ENCODE measurements at places on chromosomes 2 and 18.
A peak's percentile ranks its signal among the peaks of the same experiment; 100 is the strongest.

- no peak for DNase-seq
These were observed 6.0 kb upstream of the ANKRD29 start for GRCh38 chr18:23668731-23669130.

DNA sequence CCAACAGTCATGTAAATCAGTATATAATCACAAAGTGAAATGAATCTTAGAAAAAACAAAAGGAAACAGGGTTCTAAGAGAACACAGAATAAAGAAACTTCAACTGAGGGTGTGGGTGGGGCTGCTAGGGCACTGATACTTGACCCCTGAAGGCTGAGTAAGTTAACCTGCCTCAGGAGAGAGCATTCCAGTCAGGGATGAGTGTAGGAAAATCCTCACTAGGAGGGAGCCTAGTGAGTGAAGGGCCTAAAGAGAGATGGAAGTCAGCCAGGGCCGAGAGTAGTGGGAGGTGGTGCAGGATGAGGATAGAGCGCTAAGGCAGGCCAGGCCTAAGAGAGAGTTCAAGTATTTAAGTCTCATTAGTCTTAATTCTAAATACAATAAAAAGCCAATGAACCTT, 342.6 kb downstream of the SATB2 start:
- no peak for DNase-seq

GRCh38 chr18:56382541-56382940, 255.9 kb downstream of the TXNL1 start:
- DNase-seq: no peak

DNA sequence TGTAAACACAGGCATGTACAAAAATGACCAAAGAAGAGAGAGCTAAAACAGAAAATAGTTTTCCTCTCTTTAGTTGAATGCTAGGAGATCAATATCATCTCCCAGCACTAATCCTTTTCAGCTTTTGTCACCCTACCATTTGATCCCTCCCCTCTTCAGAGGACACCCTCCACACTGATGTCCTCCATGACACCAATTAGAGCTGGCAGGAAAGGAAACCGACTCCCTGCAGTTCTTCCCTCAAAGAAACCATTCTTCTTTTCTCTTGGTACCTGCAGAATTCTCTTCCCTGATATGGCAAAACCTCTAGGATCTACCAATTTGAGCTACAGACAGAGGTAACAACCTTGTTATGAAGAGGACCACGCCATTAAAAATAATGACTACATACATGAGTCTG, 5.3 kb downstream of the EPB41L3 start:
- no peak for DNase-seq

DNA sequence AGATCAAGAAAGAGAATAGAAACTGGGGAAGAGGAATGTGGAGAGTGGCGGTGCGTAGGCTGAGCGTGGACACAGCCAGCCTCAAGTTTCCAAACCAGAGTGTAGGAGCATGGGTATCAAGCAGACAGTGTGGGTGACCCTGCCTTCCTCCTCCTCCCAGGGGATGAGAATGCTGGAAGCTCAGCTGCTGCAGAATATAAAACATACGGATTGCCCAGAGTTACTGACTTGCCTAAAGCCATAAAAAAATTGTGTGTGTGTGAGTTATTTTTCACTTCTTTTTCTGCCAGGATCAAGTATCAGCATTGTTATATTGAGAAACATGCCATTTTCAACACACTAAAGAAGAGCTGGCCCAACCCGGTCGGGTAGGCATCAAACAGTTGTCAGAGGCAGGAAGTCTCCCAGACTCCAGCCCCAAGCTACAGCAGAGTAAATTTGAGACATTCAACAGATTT, 333.3 kb upstream of the ACVR2A start:
- no peak for DNase-seq

DNA sequence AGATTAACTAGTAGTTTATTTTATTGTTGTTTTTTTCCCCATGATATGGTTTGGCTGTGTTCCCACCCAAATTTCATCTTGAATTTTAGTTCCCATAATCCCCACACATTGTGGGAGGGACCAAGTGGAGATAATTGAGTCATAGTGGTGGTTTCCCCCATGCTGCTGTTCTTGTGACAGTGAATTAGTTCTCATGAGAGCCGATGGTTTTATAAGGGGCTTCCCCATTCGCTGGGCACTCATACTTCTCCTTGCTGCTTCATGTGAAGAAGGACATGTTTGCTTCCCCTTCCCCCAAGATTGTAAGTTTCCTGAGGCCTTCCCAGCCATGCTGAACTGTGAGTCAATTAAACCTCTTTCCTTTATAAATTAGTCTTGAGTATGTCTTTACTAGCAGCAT, 36.5 kb downstream of the GALNT14 start:
- DNase-seq: no peak

GRCh38 chr2:226715347-226715990, 84.2 kb downstream of the IRS1 start:
- DNase-seq: no peak

- DNase-seq: no peak
These were observed 664 bp downstream of the CAMKMT start for GRCh38 chr2:44362207-44363015.

GRCh38 chr18:77000527-77000926, 132.1 kb downstream of the MBP start:
- DNase-seq: peak; percentile 11

GRCh38 chr18:54389143-54389505, 31.4 kb downstream of the C18orf54 start:
- no peak for DNase-seq

DNA sequence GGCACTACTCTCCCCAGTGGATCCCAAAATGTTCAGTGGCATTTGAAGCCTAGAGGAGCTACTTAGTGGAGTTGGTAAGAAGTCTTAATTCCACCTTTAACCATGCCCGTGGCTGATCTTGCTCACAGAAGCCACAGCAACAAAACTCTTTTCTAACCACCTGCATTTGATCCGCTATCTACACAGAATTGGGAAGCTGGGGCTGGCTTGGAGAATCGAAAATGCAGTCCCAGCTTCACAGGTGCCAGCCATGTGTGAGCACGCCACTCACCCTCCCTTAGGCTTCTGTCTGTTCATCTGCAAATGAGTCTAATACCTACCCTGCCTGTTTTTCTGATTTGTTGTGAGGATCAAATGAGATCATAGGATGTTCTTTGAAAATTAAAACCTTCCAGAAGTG, 182.6 kb downstream of the BCL11A start:
- DNase-seq: no peak

- no peak for DNase-seq
These were observed 12.0 kb upstream of the GALM start for GRCh38 chr2:38653715-38654527.

DNA sequence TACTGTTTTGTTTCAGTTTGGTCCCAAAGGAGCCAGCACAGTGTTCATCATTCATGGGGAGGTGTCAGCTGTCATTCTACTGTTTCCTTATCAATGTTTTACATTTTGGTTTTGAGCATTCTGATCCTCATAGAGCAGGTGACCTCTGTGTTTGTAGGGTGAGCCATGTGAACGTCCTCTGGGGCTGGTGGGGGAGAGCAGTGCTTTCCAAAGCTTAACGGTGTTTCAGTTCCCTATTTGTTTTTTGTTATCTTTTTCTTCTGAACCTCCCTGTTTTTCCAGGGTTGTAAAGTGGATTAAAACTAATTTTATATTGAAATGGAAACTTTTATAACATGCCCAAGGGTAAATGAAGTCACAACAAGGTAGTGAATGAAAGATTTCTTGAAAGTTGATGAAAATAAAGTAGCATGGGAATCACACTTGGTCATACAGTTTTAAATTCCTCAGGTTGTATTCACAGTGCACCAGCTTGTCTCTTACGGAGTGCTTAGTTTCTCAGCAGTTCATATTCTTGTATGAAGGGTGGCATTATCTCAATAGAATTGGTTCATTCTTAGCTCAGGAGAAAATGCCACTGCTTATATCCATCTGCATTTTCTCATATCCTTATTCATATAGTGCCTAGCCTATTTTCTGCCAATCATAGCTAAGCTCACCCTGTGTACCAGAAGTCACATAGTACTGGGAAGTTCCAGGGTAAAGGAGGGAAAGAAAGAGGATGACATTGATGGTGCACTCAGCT, 54.5 kb downstream of the MAP4K4 start:
- DNase-seq: no peak

DNA sequence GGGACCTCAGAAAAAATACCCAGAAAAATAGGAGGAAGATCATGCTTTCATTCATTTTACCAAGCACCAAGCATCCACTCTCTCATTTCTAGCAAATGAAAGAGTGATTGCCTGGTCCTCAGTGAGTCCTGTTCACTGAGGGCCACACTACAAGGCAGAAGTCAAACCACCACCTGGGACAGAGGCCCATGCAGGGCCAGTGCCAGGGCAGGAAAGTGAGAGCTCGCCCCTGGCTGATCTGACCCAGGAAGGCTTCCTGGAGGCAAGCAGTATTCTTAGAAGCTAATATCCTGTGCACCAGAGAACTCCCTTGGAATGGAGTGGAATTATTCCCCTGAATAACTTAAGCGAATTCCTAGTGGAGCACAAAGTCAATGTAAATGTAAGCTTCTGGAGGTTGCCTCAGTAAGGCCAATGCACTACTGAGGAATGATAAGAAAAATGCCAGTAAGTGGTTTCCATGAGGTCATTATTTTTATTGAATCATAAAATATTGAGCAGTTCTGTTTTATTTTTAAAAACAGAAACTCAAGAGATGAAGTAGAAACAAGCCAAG, 191.6 kb upstream of the ID2 start:
- DNase-seq: no peak

DNA sequence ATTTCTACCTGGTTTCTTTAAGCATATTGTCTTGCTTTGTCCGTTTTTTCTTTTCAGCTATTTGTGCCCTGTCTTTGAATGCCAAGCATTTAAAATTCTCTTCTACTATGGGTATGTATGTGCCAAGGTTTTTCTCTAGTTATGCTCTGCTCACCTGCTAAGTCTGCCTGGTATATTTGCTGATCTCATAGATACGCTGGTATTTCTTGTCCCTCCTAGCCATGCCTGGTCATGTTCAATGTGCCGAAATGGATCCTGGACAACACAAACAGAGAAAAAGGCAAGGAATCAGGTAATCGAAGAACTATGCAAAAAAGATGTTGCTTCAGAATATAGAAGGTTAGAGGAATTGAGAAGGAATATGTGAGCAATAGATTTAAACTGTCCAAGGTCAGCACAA, 14.9 kb upstream of the KDM3A start:
- DNase-seq: no peak

DNA sequence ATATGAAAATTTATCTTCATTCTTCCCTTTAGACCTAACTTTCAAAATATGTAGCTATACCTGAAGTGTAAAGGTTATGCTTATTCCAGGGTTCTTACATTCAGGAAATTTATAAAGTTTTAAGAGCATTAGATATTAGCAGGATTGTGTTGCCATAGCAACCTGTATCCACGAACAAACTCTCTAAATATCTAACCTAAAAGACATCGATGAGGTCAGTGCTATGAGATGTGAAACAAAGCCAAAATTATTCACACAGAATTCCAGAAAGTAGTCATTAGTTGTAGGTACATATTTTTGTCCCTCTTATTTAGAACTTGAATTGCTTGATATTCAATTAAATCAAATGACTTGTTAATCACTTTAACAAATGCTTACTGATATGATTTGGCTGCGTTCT, 705.3 kb downstream of the SOCS6 start:
- no peak for DNase-seq

GRCh38 chr2:71747559-71747958, 294.2 kb downstream of the DYSF start:
- DNase-seq: no peak

DNA sequence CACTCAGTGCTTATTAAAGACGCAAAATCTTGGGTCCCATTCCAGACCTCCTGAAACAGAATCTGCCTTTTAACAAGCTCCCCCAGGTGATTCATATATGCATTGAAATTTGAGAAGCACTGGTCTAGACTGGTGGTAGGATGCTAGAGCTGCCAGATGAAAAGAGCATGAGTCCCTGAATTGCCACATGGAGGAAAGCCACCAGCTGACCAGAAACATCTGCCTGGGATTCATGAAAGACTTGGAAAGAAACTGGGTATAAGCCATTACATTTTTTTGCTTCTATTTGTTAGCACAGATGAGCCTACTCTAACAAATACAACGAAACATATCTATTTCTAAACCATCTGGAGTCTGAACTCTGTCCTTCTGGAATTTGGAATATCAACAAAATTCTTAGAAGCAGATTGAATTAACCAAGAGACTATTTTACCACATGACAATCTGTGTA, 228.9 kb downstream of the RBM43 start:
- no peak for DNase-seq

- DNase-seq: no peak
These were observed 105.6 kb downstream of the CRIM1 start for GRCh38 chr2:36461039-36461681.

GRCh38 chr2:210092791-210093190, 78.4 kb downstream of the KANSL1L start:
- no peak for DNase-seq

DNA sequence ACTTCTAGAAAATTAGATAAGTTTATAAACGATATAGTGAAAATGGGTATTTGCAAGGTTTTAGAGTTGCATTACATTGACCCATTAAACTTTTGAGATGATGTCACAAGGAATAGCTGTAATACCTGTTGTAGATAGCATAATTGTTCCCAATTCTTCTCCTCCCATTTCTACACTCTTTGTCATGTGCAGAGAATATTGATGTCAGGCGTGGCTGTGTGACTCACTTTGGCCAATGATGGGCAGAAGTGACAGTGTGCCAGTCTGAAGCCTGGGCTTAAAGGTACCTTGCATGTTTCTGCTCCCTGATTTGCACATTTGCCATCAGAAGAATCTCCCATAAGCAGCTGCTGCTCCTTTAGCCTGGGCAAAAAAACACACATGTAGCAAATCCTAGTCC, 26.9 kb upstream of the CCBE1 start:
- DNase-seq: no peak

GRCh38 chr2:147558620-147559019, 286.2 kb upstream of the ACVR2A start:
- DNase-seq: no peak

DNA sequence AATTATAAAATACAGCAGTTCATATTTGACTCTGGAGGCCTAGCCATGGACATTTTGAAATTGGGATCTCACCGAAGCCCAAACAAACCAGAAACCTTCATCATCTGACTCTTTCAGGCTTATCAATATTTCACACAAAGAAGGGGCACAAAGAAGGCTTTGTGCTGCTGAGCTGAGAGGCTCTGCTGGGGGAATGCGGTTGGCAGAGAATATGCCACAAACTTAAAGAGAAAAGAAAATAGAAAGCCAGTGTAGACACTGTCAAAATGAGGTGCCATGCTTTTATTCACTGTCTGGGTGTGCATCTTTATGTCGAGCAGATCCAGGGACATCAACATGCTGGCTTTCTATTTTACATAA, 162.6 kb downstream of the QPCT start:
- DNase-seq: no peak

DNA sequence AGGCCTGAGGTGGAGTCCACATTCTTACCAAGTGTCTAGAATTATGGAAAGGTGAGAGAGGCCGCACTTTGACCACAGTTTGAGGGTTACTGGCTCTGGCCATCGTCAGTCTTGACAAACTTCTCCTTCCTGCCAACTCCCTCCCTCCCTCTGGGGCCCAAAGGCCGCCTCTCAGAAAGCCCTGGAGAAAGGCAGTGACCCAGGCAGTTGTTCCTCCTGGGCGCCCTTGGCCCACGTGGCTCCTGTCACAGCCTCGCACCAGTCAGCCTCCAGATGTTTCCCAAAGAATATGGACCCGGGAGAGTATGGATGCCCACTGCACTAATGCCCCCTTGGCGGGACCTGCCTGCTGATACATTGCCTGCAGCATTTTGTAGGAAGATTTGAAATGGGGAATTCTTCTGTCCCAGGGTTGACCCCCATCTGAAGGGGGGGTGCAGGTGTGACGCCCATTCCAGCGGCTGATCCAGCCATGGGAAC, 61.7 kb downstream of the ASB1 start:
- no peak for DNase-seq
